ENCODE measurements at places on chromosomes 7 and 10. TPM values are rescaled to one million over a fixed set of nuclear protein-coding genes. Genes with fewer than 3 reads are reported as not detected.

GRCh38 chr7:120862987-120863590 is 5.1 kb upstream of the TSPAN12 start:
- DNase-seq = no peak

DNA sequence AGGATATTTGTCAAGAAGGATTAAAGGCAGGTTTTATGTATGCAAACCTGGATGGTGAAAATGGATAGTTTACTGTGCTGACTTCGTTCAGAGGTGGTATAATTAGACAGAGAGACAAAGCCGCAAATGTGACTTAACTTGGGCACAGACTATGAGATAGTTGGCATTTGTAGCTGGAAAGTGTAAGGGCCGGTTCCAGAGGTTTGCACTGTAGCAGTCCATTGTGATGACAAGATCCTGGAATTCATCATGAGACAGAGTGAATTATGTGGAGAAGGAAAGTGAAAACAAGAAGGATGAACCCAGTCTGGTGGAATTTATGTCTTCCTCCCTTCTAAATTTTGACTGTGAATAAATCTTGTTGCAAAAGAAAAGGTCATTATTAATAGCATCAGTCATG is 139.0 kb downstream of the CNTNAP2 start:
- no peak for DNase-seq

GRCh38 chr7:25069900-25070443 is 55.1 kb downstream of the CYCS start:
- DNase-seq = no peak

- no peak for DNase-seq
Observed at GRCh38 chr7:49523870-49524269, 249.6 kb upstream of the VWC2 start.

- DNase-seq = no peak
Observed at GRCh38 chr7:140455743-140456142, 23.6 kb downstream of the MKRN1 start.

- DNase-seq = no peak
Observed at GRCh38 chr7:55065511-55066229, 46.9 kb downstream of the EGFR start.

GRCh38 chr10:86972613-86973380 is 4.5 kb downstream of the ADIRF start:
- peak; percentile 88 for DNase-seq

GRCh38 chr10:122374859-122375678 is 561 bp downstream of the PLEKHA1 start:
- no peak for DNase-seq

- DNase-seq = no peak
Observed at GRCh38 chr10:109895848-109896247, 27.5 kb downstream of the XPNPEP1 start.

DNA sequence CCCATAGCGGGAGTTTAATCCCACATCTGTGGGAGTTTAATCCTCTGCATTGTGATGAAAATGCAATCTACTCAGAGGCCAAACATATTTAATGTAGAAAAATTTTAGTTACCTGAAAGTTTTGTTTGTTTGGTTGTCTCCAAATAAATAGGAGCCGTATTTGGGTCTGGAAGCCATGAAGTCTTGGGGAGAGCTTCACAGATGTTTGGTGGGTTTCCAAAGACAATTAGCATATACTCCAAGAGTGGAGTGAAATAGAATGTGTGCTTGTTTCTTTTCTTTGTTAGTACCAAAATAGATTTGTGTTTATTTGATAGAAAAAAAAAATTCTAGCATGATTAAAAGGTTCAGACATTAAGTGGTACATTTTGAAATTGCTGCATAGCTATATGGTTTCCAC is 50.9 kb downstream of the ANK3 start:
- no peak for DNase-seq

DNA sequence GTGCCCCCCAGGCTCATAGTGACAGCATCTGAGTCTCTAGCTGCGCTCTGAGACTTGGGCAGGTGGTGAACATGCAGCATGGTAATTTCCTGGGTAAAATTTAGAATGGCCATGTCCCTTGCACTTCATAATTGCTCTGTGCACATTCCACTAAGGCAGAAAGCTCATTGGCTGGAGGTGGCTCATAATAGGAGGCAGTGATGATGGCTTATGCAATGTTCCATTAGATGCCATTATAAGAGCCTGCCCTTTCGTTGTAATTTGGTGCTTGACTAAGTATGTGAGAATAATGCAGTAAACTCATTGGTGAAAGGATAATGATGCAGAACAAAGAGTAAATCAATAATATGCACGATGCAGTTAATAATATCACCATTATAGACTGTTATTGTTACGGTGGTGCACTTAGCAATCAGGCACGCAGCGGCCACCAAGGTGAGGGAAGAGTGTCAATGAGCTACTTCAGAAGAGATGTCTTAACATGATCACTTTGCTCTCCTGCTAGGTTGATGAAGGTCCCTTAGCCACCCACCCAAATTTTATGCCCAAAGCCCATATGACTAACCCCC is 545.9 kb downstream of the KCNMA1 start:
- DNase-seq = no peak

- no peak for DNase-seq
Observed at GRCh38 chr7:83413831-83414230, 235.1 kb downstream of the SEMA3E start.

DNA sequence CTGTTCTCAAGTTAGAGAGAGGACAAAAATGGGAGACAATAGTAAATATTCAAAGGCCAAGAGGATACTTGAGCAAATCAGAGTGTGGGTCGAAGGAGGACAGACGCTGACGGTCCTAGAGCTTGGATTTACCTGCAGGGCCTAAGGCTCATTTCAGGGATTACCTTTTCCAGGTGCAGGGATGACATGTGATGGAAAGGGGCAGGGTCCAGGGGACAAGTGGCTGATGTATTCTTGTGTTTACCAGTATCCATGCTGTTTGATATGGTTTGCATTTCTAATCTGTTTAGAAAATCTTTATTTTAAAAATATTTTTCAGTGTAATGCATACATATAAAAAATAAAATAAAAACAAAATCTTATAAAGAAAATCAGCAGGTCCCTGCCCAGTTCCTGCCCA is 5.3 kb downstream of the GALNTL5 start:
- DNase-seq = no peak

DNA sequence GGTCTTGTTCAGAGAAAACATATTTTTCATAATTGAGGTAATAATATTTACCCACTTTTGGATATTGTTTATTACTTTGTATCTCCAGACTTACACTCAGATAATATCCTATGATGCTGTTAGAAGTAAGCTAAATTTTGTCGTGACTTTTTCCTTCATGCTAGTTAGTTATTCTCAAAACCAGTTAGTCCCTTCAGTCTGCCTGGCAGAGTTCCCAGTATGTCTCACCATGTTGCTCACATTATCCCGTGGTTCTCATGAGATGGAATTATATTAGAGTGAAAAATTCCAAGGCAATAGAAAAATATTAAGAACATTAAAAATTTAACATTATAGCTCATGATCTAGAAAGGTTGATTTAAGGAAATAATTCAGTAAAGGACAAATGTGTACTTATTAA is 81.5 kb upstream of the SMIM30 start:
- DNase-seq = no peak

DNA sequence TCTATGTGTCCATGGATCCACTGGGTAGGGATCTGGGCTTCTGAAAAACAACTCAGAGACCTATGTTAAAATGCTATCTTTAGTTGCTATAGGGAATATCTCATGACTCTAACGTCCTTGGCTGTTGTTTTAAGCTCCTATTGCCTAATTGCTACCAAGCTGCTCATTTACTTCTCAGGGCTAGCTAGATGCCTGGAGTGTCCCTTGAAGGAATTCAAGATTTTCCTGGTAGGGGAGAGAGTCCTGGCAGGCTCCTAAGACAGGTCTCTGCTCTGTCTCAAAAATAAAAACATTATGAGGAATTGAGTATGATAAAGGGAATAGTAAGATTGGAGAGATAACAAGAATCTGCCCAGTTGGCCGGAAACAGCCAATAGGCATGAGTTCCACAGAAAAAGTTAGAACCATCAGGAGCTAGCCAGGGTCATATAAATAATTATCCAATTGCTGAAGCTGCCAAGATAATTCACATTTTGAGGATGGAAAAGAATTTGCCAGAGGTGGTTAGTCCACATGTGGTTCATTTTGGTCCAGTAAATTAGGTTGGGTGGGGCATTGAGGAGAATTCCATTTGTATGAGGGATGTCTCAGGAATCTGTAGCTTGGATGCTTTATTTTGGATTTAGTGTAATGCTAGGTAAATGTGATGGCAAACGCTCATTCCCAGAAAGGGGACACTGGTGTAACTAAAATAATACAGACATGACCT is 362.7 kb upstream of the VSTM2A start:
- DNase-seq = no peak

DNA sequence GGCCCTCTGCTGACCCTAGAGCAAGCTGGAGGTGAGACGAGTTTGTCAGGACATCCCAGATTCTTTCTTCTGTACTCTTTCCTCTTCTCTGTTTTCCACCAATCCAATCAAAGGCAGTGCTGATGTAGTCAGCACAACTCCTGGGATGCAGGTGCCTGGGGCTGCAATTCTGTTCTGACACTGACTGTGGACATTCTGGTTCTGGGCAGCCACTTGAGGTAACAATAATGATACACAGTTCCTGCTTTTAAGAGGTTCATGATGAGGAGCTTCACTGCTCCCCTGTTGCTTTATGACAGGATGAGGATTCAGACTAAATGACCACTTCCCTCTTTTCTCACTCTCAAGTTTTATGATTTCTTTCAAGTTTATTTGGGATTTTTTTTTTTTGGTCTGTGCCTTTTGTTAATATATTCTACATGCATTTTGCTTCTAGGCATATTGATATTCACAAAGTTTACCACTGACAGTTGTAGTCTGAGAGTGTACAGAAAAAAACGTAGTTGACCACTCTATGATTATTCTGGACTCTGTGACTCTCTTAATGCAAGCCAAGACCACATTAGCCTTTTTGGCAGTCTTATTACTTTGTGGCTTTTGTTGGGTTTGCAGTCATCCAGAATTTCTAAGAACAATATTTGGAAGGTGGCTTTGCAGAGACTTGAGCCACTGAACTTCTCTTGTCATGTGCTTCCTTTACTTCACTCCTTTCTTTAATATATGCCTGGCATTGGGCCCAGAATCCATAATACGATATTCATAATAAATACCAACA is 247.6 kb downstream of the AUTS2 start:
- no peak for DNase-seq

The SFTPD gene
- not detected for total RNA-seq

The ANXA11 gene
- 101 TPM for total RNA-seq

The TRPV5 gene
- total RNA-seq = not detected
